GM23338 (cell line): ENCODE measurements at places on chromosomes 3 and 15. TPM values are rescaled to one million over a fixed set of nuclear protein-coding genes. Genes with fewer than 3 reads are reported as not detected.

Gene ZPLD1
- not detected in 2 replicates for total RNA-seq

Gene DPPA2
- total RNA-seq = 9.3 and 14.3 TPM in 2 replicates

- peak overlapping the region; percentile 95 for H3K27ac ChIP-seq
- peaks cover 27% of the 10 kb centered on the region for H3K4me1 ChIP-seq
- no peaks in the 10 kb centered on the region for H3K36me3 ChIP-seq
- no peak for DNase-seq
These were observed 589 bp upstream of the MAPKBP1 start for GRCh38 chr15:41773729-41774061.

- no peak for DNase-seq
- H3K27ac ChIP-seq = no peak overlapping the region
- no peaks in the 10 kb centered on the region for H3K4me1 ChIP-seq
- no peak overlapping the region for H3K4me3 ChIP-seq
- no peaks in the 10 kb centered on the region for H3K27me3 ChIP-seq
These were observed 119.5 kb upstream of the MLF1 start for GRCh38 chr3:158451405-158452055.

DNA sequence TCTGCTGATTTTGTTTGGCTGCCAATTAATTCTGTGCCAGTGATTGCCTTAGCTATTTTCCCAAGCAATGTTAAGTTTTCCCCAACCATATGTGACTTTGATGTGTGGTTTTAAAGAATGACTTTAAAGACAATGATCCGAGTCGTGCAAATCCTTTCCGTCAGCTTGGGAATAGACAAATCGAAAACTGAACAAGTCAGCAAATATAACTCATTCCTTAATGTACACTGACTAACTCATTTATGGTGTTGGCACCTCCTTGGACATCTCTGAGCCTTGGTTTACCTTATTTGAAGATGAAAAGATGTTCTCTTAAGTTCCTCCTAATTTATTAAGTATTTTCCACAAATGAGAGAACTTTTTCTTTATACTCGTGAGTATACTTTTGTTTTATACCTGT lies 249.4 kb upstream of the SLCO3A1 start:
- DNase-seq = no peak
- H3K27ac ChIP-seq = no peak overlapping the region
- no peaks in the 10 kb centered on the region for H3K27me3 ChIP-seq
- H3K4me3 ChIP-seq = no peak overlapping the region

GRCh38 chr3:10855871-10856662 lies 40.0 kb downstream of the SLC6A11 start:
- H3K27me3 ChIP-seq = no peaks in the 10 kb centered on the region
- H3K27ac ChIP-seq = no peak overlapping the region
- no peaks in the 10 kb centered on the region for H3K4me1 ChIP-seq
- H3K36me3 ChIP-seq = no peaks in the 10 kb centered on the region
- no peak overlapping the region for H3K4me3 ChIP-seq

DNA sequence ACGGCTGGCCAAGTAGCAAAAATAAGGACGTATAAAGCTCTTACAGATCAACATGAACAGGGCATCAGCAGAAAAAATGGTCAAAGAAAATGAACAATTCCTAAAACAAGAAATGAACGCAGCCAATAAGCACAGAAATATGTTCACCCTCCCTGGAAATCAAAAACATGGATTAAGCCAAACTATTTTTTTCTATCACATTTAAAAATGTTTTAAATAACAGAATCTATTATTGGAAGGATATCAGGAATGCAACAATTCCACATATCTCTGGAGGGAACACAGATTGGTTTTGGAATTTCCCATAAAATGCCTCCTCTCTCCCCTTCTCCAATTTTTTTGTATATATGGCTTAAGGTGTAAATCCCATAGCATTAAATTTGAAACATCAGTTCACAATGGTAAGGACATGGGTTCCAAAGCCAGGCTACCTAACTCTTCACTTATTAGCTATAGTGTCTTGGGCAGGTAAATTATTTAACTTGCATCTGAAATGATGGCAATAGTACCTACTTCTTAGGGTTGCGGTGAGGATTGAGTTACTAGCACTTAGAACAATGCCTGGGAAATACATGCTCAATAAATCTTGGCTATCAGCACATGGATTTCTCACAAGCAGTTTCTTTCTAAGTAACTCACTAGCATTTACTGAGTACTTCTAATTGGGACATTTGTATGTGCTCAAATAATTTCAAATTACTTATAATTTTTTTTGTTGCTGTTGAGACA lies 10.1 kb downstream of the UACA start:
- no peaks in the 10 kb centered on the region for H3K27me3 ChIP-seq
- no peak overlapping the region for H3K4me3 ChIP-seq
- H3K4me1 ChIP-seq = peaks cover 9% of the 10 kb centered on the region
- DNase-seq = no peak
- H3K27ac ChIP-seq = no peak overlapping the region

- peak; percentile 46 for DNase-seq
- no peaks in the 10 kb centered on the region for H3K27me3 ChIP-seq
- peaks cover 17% of the 10 kb centered on the region for H3K4me1 ChIP-seq
- no peaks in the 10 kb centered on the region for H3K36me3 ChIP-seq
- H3K4me3 ChIP-seq = peak overlapping the region; percentile 11; the same call in 1 of the 2 replicates
These were observed 30.0 kb downstream of the CCNL1 start for GRCh38 chr3:157129803-157130466.

DNA sequence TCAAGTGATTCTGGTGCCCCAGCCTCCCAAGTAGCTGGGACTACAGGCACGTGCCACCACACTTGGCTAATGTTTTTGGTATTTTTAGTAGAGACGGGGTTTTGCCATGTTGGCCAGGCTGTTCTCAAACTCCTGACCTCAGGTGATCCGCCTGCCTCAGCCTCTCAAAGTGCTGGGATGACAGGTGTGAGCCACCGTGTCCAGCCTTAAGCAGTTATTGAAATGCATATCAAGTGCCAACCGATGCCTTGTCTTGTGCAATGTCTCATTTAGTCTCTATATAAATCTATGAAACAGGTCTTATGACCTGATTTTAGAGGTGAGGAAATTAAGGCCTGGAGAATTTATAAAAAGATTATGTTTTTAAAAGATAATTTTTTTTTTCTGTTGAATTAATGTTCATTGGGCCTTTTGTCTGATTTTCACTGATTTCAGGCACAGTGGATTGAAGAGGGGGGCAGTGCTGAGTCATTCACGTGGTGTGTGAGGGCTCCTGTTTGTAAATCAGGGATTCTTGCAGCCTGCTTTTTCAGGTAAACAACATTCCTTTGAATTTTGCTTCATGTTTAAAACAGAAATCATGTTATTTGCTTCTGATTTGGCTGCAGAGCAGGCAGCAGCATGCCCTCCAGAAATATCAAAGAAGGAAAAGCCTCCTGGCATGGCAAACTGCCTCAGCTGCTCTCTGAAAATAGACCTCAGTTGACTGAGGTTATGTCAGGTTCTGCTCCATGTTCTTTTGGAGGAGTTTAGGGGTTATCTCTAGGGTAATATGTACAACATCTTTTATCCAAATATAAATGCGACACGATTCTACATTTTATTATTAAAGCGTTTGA lies 407.0 kb upstream of the RGMA start:
- no peak overlapping the region for H3K4me3 ChIP-seq
- no peaks in the 10 kb centered on the region for H3K36me3 ChIP-seq
- H3K4me1 ChIP-seq = peaks cover 14% of the 10 kb centered on the region; the same call in 1 of the 2 replicates
- DNase-seq = peak; percentile 37
- H3K27ac ChIP-seq = peak overlapping the region; percentile 39; the same call in 1 of the 2 replicates

- H3K36me3 ChIP-seq = no peaks in the 10 kb centered on the region
- no peak overlapping the region for H3K27ac ChIP-seq
- peak; percentile 33 for DNase-seq
- no peak overlapping the region for H3K4me3 ChIP-seq
These were observed 22.2 kb upstream of the DYNC1LI1 start for GRCh38 chr3:32592696-32593353.

GRCh38 chr15:40743921-40744814 lies 10.9 kb downstream of the RMDN3 start:
- no peak overlapping the region for H3K4me3 ChIP-seq
- peaks cover 14% of the 10 kb centered on the region for H3K4me1 ChIP-seq
- no peaks in the 10 kb centered on the region for H3K27me3 ChIP-seq
- peaks cover 8% of the 10 kb centered on the region; the same call in 1 of the 2 replicates for H3K36me3 ChIP-seq
- H3K27ac ChIP-seq = no peak overlapping the region
- peak; percentile 27 for DNase-seq

- H3K4me3 ChIP-seq = no peak overlapping the region
- H3K36me3 ChIP-seq = no peaks in the 10 kb centered on the region
- DNase-seq = no peak
- no peaks in the 10 kb centered on the region for H3K4me1 ChIP-seq
- no peaks in the 10 kb centered on the region for H3K27me3 ChIP-seq
These were observed 33.2 kb downstream of the IDH3A start for GRCh38 chr15:78182336-78182700.

DNA sequence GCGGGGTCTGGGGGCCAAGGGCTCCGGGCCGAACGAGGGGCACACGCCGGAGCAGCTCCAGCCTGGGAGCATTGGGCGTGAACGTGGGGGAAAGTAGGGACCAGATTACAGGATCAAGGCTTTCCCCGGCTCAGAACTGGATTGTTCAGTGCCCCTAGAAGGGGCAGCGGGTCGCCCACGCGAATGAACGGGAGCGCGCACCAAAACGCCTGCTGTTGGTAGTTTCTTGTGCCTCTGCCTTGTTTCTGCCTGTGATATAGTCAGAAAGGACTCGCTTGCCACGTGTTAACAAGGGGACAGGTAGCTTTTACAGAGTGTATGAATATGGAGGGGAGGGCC lies 1.1 kb downstream of the CASR start:
- H3K27me3 ChIP-seq = peaks cover 63% of the 10 kb centered on the region
- peak overlapping the region; percentile 84 for H3K4me3 ChIP-seq
- no peak for DNase-seq
- H3K27ac ChIP-seq = no peak overlapping the region

GRCh38 chr3:110066206-110066605 lies 728.9 kb upstream of the DPPA4 start:
- H3K27me3 ChIP-seq = no peaks in the 10 kb centered on the region
- no peak overlapping the region for H3K27ac ChIP-seq
- DNase-seq = no peak
- H3K4me1 ChIP-seq = no peaks in the 10 kb centered on the region
- H3K36me3 ChIP-seq = no peaks in the 10 kb centered on the region

DNA sequence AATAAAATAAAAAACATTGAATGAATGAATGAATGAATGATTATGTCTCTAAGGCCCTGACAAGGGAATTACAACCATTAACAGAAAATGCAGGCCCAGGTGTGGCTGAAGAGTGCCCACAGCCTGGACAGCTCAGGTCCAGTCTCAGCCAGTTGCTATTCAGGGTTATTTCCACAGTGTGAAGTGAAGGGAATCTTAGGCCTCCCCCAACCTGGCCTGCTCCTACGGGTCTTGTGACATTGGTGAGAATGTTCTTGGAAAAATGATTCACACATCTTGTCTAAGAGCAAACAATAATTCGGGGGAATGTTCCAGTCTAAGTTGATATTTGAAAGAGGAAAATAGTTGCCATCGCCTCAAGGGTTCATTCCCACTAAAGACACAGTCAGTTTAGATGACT lies 37.0 kb downstream of the MINDY4B start:
- H3K36me3 ChIP-seq = no peaks in the 10 kb centered on the region
- no peak for DNase-seq
- H3K4me3 ChIP-seq = no peak overlapping the region
- H3K27ac ChIP-seq = no peak overlapping the region
- no peaks in the 10 kb centered on the region for H3K4me1 ChIP-seq

DNA sequence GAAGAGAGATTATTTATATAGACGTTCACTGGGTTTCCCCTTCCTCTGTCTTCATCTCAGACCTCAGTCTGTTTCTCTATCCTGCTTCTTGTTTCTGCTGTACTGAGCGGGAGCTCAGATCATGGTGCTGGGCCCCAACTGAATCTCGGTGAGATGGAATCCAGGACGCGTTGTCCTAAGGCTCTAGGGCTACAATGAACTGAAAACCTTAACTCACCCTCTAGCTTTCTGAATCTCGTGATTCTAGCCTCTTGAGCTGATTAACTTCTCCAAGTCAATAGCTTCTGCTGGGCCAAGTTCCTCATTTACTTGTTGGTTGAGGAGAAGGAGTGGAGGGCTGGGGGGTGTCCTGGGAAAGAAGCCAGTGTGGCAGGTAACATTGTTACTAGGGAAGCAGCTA lies 32.7 kb upstream of the MAP3K13 start:
- no peak for DNase-seq
- no peaks in the 10 kb centered on the region for H3K36me3 ChIP-seq
- no peak overlapping the region for H3K27ac ChIP-seq

- peaks cover 28% of the 10 kb centered on the region for H3K4me1 ChIP-seq
- H3K4me3 ChIP-seq = peak overlapping the region; percentile 61
- no peak overlapping the region for H3K27ac ChIP-seq
- no peaks in the 10 kb centered on the region for H3K36me3 ChIP-seq
- peak; percentile 20 for DNase-seq
These were observed 1.2 kb upstream of the TMEM158 start for GRCh38 chr3:45227071-45227820.

GRCh38 chr3:23241256-23241655 lies 38.1 kb downstream of the UBE2E2 start:
- no peaks in the 10 kb centered on the region for H3K36me3 ChIP-seq
- H3K27ac ChIP-seq = no peak overlapping the region
- DNase-seq = no peak
- H3K4me1 ChIP-seq = peaks cover 40% of the 10 kb centered on the region
- H3K4me3 ChIP-seq = no peak overlapping the region

DNA sequence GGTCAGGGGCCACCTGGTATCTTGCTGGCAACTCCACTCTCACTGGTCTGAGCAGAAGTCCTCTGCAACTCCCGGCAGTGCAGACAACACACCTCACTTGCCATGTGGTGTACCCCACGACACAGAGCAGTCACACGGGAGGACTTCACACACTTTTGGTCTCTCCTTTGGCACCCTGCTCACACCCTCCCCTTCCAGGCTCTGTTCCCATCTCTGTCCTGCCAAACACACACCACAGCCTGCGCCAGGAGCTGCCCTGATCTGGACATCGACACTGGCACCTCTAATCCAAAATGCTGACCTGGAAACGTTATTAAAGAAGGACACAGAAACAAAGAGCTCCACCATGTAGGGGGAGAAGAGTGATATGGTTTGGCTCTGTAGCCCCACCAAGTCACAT lies 57.2 kb downstream of the SLC41A3 start:
- peaks cover 9% of the 10 kb centered on the region for H3K36me3 ChIP-seq
- no peak for DNase-seq
- peaks cover 13% of the 10 kb centered on the region for H3K4me1 ChIP-seq
- H3K27me3 ChIP-seq = no peaks in the 10 kb centered on the region
- H3K4me3 ChIP-seq = no peak overlapping the region

DNA sequence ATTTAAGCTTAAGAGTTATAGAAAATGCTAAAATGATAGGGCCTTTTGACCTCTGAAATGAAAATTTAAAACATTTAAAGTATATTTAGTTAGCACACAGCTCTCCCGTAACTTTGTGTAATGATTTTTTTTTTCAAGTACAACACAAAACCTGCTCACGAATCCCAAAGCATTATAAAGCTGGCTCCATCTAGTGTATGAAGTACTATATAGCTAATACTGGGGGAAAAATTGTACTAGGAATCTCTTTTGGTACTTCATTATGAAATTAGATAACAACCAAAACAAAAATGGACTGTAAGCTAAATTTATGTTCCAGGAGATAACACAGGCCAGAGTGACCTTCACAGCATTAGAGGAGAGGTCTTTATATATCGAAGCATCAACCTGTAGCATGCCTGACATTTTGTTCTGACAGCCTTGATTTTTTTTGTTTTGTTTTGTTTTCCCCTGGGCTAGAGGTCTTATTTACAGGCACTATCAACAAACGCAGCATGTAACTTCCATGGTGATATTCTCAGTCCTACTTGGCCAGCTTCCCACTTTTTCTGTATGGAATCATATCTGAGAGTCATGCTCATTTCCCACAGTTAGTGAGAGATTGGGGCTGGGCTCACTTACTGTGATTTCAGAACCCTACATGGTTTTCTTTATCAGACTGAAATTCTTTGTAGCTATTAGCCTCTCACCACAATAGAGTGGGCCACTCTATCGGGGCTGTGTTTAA lies 116.3 kb downstream of the MITF start:
- H3K4me1 ChIP-seq = no peaks in the 10 kb centered on the region
- H3K4me3 ChIP-seq = no peak overlapping the region
- no peak overlapping the region for H3K27ac ChIP-seq
- no peaks in the 10 kb centered on the region for H3K36me3 ChIP-seq
